ENCODE measurements at places on chromosomes 16 and 17.

GRCh38 chr17:4017377-4017776, 53.1 kb upstream of the ATP2A3 start:
- no peak for DNase-seq

GRCh38 chr16:46883690-46884512, at the start of gene GPT2:
GPT2 (plus strand) TSS chr16:46884362; CDS start chr16:46884716, 354 bp downstream.
- peak; percentile 97 for DNase-seq

GRCh38 chr16:48919791-48920190, 309.8 kb upstream of the N4BP1 start:
- DNase-seq = no peak

GRCh38 chr16:56436258-56436657, 10.9 kb upstream of the AMFR start:
- no peak for DNase-seq

DNA sequence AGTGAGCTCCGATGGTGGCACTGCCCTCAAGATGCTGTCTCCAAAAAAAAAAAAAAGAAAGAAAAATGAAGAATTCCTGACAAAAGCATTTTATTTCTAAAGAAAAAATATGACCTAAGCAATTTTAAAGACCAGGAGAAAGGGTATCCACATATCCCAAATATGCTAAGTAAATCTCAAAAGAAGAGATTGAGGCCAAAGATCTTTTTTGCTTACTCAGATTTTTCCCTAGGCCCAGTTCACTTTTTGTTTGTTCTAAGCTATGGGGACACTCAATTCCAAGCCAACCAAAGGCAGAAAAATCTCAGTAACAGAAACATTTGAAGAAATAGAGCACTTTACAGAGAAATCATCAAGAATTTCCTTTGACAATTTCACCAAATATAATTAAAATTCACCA, 150.8 kb downstream of the SOX9 start:
- no peak for DNase-seq

DNA sequence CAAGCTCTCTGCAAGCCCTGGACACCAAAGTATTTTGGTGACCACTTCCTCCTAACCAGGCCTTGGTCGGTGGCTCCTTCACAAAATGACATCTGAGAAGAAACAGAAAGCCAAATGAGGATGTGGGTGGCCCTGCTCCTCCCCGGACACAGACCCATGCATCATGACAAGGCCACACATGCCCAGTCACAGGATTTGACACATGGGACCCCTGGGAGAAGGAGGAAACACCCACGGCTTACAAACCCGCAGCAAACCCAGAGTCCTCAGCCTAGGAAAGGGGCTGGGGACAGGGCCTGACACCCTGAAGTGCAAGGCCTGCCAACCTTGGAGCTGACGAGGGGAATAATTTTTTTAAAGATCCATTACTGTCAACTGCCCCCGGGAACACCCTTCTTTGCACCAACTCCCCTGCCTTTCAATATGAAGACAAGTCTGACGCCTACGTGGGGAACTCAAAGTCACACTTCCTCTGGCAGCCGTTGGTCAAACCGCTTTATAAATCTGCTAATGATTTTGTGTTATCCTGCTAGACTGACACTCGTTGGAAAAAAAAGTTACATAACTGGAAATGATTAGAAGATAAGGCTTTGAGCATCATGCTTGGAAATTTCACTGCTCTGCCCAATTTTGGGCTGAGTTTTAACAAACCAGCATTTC, 41.3 kb downstream of the GAS7 start:
- DNase-seq = no peak
